ENCODE measurements at places on chromosomes 7 and 10.

DNA sequence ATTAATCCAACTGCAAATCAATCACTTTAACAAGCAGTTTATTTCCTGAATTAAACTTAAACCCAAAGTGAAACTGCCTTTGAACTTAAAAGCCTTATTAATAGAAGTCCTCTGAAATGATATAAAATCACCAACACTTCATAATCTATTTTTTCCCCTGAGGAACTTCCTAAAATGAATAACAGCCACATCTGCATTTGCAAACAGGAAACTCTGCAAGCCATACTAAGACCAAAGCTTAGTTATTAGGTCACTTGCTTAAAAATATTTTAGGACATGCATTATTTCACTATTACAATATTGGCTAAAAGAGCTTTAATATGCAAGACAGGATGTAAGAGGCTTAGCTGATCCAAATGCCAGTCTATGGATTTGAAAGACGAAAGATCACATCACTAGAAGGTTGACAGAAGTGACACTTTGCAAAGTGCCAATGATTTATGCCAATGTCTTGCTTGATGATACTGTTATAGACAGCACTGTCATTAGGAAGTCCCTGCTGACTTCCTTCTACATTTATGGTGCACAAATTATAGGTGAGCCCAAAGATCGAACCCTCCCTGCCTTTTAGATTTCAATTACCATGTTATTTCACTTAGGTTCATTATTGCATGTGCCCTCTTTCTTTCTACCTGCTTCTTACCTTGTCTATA is 99.9 kb upstream of the SKAP2 start:
- DNase-seq, result no peak

DNA sequence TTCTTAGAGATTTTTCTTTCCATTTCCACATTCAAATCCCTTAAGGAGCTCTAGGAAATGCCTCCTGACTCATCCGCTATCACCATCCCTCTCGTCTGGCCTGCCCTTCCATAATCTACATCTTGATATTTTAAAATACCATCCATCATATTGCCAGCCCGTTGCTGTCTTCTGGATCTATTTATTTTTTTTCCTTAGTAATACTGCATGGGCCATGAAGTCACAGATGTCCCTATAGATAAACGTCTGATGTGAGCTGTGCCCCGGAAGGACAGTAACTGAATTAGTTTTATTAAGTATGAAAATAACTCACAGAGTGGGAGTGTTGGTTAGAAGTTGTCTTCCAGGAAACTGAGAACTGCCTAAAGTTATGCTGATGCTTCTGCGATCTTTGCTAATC is 76.2 kb downstream of the KLF6 start:
- no peak for DNase-seq

DNA sequence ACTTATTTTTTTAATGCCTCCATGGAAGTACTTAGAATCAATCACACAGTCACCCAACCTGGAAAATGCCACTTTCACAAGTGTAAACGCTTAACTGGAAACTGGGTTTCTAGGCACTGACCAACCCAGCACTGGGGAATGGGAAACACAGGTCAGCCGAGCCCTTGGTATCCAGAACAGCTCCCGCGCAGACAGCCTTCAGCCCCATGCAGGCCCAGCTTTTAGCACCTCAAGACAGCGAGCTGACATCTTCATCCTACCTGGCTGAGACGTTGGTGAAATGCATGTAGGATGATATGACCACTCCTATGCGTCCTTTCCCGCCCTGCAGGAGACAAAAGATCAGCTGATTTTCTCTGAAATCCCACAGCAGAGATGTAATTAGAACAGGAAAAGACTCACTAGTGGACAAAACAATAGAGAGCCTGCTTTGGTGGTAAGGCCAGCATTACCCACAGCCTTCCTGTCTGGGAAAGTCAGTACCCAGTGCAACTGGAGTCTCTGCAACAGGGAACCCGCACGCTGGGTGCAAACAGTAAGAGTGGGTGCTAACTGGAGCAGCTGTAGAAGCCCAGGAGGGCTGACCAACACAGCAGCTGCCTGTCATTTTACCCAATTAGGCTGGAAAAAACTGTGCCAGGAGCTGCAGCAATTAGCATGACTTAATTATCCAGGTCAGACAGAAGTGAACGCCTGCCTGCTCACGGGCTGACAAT is 153.7 kb downstream of the TNS3 start:
- DNase-seq, result no peak

GRCh38 chr10:24251547-24251946 is 42.6 kb downstream of the KIAA1217 start:
- no peak for DNase-seq

- peak; percentile 45 for DNase-seq
Observed at GRCh38 chr10:132257271-132257670, 50.5 kb downstream of the STK32C start.

DNA sequence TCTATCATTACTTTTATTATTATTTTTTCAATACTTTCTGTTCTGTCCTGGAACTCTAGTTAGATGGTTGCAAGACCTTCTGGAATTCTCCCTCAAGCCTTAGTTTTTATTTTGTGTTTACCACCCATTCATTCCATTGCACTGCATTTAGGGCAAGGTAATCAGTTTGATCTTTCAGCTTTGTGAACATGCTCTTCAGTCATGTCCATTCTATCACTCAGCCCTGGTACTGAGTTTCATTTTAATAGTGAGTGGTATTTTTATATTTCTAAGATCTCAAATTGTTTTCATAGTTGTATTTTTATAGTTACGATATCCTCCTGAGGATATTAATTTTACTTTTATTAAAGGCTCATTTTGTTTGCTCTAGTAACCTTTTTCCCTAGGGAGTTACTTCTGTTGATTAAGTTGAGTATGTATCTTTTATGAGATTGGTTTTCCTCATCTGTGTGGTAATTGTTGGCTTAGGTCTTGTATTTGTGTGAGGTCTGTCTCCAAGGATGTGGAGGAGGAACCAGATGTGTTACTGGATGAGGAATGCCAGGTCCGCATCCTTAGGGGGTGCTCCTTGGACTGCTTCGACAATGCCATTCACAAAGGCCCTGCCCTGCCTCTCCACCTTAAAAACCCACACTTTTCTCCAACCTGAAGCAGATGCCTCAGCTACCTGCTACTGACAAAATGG is 46.7 kb upstream of the RAB18 start:
- no peak for DNase-seq

- no peak for DNase-seq
Observed at GRCh38 chr7:11505471-11505985, 326.5 kb downstream of the THSD7A start.

DNA sequence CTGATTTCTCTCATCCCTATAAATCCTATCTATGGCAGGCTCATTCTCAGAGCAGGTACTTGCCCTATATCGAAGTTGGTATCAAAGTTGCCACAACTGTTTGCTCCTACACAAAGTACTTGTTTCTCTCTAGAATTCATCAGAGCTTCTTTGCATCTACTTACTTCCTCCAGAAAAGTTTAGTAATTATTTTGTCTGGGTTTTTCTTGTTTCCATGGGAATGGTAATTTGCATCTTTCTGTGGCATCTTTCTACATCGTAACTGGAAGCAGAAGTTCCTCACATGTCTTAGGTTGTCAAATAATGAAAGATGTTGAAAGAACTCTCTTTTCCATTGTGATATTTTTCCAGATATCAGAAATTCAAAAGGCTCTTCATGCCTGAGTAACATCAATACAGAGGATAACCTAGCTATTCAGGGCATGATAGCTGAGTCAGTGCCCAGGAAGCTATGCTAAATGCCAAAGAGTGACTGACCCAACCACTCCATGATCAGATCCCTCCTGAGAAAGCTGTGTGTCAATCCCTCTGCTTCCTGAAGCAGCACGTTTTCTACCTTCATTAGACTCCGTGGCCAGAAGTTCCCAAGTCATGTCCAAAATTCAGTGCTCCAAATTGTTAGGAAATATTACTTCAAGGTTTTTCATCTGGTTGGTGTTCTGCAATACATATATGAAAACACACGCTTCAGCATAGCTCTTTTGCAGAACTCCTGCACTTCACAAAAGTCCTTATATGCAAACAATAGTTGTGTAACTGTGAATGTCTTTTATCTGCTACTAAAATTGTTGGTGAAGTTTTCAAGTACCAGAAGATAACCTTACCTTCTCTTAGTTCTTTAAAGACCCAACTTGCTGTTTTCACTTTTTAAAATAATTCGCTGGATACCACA is 216.5 kb downstream of the VTI1A start:
- no peak for DNase-seq

DNA sequence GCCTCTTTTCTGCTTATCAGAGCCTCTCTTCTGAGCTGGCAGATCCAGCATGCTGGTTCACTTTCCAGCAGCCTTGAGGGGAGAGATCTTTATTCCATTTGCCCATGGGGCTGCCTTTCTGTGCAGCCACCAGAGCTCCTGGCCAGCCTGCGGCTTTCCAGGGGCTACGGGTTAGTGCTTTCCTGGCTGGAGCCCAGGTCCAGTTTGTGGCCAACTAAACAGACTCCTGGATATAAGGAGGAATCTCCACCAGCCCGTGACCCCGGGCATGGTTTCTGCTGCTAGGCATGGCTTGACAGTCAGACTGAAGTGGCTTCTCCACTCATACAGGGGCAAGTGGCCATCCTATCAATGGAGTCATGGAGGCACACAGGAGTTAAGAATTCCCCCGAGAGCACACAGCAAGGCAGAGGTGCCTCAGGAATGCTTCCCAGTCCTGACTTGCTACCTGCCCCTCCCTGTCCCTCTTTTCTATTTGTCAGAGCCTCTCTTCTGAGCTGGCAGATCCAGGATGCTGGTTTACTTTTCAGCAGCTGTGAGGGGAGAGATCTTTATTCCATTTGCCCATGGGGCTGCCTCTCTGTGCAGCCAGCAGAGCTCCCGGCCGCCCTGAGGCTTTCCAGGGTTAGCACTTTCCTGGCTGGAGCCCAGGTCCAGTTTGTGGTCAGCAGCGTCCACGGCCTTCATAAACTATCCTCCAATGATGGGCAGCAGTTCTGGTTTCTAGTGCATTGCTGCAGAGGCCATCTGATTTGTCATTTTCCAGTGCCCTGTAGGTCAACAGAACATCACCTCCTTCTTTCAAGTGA is 35.9 kb downstream of the TSPAN15 start:
- DNase-seq, result no peak

- no peak for DNase-seq
Observed at GRCh38 chr7:1755783-1756625, 85.9 kb downstream of the ELFN1 start.

- no peak for DNase-seq
Observed at GRCh38 chr7:117756586-117757085, 116.6 kb downstream of the CTTNBP2 start.

DNA sequence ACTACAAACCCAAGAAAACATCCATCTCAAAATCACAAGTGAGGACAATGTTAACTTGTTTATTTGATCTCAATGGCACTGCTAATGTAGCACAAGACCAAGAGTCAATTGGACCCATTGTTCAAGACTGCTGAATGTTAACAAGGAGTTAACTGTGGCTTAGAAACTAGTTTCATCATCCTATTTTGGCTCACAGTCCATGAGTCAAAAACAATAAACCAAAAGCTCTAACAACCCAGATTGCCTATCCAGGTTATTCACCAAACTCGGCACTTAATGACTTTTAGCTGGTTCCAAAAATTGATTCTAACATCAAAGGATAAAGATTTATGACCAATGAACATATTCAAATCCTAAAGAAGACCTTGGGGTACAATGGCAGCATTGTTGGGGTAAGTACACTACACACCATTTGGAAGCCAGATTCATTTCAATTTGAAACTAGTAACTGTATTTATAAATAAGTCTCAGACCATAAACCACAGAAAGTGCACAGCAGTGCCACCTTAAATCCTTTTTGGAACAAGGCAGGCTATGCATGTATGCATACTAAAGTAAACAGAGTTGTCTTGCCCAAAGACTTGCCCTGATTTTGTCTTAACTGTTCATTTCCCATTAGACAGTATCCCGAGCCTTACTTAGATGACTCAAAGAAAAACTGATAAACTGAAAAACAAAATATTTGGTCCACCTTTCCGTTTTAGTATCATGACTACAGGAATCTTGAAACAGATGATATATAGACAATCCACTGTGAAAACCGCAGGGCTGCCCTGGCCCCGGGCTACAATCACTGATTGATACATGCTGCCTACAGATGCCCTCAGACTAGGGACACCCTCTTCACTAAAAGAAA is 84.5 kb downstream of the SRPK2 start:
- peak; percentile 34 for DNase-seq

- no peak for DNase-seq
Observed at GRCh38 chr10:12191715-12192114, 4.0 kb downstream of the NUDT5 start.

- DNase-seq, result no peak
Observed at GRCh38 chr7:120740348-120740747, 117.6 kb downstream of the TSPAN12 start.

GRCh38 chr7:100141555-100141949 is 7.2 kb upstream of the LAMTOR4 start:
- DNase-seq, result no peak

GRCh38 chr7:33640741-33641140 is 264.6 kb upstream of the BMPER start:
- DNase-seq, result no peak

- DNase-seq, result no peak
Observed at GRCh38 chr10:63919575-63920279, 398.5 kb downstream of the REEP3 start.

- DNase-seq, result no peak
Observed at GRCh38 chr10:123451618-123452245, 214.4 kb upstream of the GPR26 start.

DNA sequence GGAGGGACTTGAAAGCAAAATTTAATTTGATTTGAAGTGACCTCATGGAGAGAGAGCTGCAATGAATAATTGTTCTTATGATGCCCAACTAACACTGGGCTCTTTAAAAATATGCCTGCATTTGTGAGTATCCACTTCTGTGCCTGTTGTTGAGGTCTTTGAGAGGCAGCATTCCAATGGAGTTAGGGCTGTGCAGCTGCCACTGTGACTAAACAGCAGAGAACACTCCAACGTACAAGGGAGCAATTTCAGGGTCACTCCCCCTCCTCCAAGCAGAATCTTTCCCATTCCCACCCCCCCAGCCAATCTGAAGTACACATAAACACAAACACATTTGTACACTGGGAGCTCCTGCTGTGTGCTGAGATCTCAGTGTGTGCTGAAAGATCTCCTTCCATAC is 28.0 kb upstream of the GSAP start:
- no peak for DNase-seq

- DNase-seq, result no peak
Observed at GRCh38 chr10:49034925-49035324, 80.4 kb downstream of the VSTM4 start.

DNA sequence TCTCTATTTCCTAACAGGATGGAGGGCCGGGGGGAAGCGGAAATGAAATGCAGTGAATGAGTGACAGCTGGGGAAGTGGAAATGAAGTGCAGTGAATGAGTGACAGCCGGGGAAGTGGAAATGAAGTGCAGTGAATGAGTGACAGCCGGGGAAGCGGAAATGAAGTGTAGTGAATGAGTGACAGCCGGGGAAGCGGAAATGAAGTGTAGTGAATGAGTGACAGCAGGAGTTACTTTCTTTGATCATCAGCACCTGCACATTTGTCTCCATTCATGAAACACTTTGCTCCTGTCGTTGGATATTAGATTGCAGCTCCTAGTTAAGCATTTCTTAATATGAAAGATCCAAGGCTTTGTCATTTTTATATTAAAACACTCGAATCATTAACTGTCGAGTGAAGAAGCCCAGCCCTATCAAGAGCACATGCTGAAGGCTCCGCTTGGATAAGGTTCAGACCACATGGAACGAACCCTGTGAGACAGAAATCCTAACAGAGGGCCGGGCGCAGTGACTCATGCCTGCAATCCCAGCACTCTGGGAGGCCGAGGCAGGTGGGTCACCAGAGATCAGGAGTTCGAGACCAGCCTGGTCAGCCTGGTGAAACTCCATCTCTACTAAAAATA is 406.0 kb upstream of the ADARB2 start:
- no peak for DNase-seq

All from stimulated activated CD8-positive, alpha-beta memory T cell treated with anti-CD3 and anti-CD28 coated beads, Interleukin-15, amount 100 ng/mL, for 48 hours (primary cell).